ENCODE measurements at places on chromosomes 6 and 20. TPM values are rescaled to one million over a fixed set of nuclear protein-coding genes. Genes with fewer than 3 reads are reported as not detected.

Gene ALDH8A1
- not detected for total RNA-seq

Gene SLC4A11
- 144 TPM for total RNA-seq

Gene PI16
- not detected for total RNA-seq

Gene SPATS1
- total RNA-seq, result not detected

Gene COL9A3
- total RNA-seq, result 46.6 TPM

Gene FNDC11
- 1.3 TPM for total RNA-seq

Gene ZSCAN23
- total RNA-seq, result 1.6 TPM

Gene C6orf47
- total RNA-seq, result 22.4 TPM

Data from Panc1 (cell line).